ENCODE measurements at places on chromosomes 7 and 10.

GRCh38 chr7:83466956-83467355, 182.0 kb downstream of the SEMA3E start:
- DNase-seq: no peak

- no peak for DNase-seq
Measured at GRCh38 chr10:125056161-125057132, 103.9 kb downstream of the CTBP2 start.

- no peak for DNase-seq
Measured at GRCh38 chr7:135843214-135843613, 94.6 kb upstream of the FAM180A start.

GRCh38 chr10:27019827-27020226, 80.5 kb downstream of the ANKRD26 start:
- DNase-seq: no peak

DNA sequence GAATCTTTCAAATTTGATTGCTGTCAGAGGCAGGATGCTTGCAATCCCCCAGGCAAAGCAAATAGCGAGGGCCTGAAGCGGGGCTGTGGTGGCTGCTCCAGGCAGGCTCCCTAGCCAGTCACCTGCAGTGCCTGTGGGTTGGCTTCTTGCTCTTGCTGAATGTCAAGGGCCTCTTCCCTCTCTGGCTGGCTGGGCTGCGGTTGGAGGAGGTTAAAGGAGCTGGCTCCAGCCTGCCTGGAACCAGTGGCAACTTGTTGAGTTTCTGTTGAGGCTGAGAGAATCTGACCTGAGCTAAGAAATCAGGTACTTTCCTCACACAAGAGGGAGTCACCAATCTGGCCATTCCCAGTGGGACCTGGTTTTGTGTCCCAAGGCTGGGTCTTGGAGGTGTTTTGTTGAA, 134.7 kb downstream of the TMEM178B start:
- no peak for DNase-seq

DNA sequence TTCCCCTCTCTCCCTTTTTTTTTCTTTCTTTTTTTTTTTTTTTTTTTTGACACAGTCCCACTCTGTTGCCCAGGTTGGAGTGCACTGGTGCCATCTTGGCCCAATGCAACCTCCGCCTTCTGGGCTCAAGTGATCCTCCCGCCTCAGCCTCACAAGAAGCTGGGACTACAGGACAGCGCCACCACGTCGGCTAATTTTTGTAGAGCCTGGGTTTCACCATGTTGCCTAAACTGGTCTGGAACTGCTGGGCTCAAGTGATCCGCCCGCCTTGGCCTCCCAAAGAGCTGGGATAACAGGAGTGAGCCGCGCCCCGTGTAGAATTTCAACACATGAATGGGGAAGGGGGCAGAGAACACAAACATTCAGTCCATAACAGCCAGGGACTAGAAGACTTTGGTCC, 2.6 kb upstream of the SP4 start:
- no peak for DNase-seq

DNA sequence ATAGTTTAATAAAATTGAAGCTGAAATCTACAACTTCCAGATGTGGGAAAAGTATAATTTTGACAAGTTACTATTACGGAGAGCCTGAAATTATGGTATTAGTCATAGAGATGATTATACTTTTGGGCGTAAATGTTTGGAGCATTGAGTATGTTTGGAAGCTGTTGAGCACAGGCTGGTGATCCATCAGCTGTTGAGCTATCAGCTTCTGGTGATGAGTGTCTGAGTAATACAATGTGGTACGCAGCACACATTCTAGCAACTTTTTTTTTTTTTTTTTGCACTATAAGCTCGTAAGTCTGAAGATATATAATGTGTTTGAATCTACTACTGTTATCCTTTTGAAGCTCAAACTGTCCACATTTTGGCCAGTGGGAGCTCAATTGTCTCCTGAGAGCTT, 123.4 kb downstream of the ATE1 start:
- DNase-seq: no peak

- no peak for DNase-seq
Measured at GRCh38 chr10:110401401-110402076, 96.2 kb upstream of the DUSP5 start.

DNA sequence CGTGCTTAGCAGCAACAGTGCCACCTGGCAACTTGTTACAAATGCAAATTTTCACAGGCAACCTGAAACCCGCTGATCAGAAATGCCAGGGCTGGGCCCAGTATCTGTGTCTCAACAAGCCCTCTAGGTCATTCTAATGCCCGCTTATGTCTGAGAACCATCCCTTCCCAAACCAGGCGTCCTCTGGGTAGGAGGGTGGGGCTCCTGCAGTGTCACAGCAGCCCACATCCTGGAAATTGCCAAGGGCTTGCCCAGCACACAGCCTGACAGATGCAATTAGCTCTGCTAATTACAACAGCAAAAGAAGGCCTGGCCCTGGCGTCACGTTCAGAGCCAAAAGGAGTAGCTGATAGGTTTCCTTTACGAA, 15.9 kb downstream of the ITPRIP start:
- no peak for DNase-seq

- DNase-seq: no peak
Measured at GRCh38 chr10:62171791-62172190, 96.9 kb downstream of the RTKN2 start.

- no peak for DNase-seq
Measured at GRCh38 chr10:97540669-97541500, 31.7 kb upstream of the ANKRD2 start.

- no peak for DNase-seq
Measured at GRCh38 chr7:129913428-129913827, 39.3 kb downstream of the UBE2H start.

DNA sequence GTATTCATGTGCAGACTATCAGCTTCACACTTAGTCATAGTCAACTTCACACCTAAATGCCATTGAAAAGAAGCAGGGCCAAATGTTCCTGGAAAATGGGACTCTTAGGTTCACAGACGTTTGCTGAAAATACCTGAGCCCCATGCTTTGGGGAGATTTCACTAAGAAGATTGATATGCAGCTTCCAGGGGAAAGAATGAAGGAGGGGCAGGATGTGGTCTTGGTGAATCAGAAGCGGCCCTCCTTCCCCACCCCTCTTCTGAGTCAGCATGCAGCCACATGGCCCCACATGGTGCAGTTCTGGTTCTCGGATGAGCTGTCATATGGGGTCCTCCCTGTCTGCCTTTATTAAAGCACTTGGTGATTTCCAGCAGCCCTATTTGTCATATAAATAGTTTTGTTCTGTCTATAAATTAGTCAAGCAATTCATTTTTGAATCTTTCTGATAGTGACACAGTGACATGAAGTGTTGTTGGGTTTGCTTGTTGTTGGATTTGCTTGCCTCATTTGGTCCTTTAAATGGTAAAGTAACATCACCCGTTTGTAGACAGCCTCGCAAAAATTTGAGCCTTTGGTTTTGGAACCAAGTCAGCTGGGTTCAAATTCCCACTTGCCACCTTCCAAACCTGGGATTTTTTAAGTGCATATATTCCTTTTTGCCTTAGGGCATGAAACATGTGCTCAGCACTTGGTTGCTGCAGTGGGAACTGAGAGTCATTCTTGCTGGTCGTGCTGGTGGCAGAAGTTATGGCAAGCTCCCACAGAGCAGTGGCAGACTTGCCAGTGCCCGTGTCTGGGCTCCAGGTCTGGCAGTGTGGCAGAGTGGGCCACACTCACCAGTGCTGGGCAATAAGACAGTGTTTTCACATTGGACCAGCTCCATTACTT, 68.1 kb upstream of the CDK6 start:
- peak; percentile 58 for DNase-seq

GRCh38 chr7:133646472-133647315, 393.8 kb downstream of the EXOC4 start:
- no peak for DNase-seq

DNA sequence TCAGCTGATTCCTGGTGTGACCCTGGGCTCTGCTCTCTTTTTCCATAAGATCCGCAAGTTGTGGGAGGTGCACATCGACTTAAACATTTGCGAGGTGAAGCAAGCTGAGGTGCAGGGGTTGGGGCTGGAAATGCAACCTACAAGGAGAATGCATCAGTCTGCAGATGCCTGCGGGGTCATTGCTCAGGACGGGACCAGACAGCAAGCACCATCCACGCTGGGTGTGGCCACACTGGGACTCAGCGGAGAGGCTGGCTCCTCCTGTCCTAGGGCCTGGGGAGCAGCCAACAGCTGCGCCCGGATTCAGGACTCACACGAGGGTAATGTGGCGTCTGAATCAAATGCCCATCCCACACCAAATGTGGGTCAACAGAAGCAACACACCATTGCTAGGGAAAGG, 33.8 kb downstream of the STK32C start:
- no peak for DNase-seq

- no peak for DNase-seq
Measured at GRCh38 chr10:5659702-5660528, 6.5 kb downstream of the ASB13 start.

DNA sequence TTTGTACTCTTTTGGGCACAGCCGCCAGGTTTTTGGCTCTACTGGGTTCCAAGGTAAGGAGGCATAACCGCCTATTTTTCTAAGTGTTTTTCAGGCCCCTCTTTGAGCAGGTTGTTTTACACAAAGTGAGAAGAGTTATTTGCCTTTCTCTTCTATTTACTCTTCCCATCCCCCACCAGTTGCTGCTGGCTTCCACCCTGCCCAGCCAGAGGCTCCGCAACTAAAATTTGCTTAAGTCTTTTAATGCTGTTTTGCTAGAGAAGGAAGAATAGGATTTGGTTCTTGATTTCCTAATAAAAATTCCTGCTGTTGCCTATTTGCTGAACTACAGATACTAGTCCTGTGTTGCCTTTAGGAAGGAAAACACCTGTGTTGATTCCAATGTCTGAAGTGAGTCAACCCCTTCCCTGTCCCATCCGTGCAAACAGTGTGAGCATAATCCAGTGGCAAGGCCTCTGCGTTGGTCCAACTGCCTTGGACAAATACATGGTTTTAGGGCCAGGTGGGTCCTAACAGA, 1.9 kb downstream of the PLA2G12B start:
- DNase-seq: no peak

- no peak for DNase-seq
Measured at GRCh38 chr7:17530244-17530643, 231.8 kb downstream of the AHR start.

GRCh38 chr7:100432621-100433275, 3.1 kb downstream of the MEPCE start:
- no peak for DNase-seq

DNA sequence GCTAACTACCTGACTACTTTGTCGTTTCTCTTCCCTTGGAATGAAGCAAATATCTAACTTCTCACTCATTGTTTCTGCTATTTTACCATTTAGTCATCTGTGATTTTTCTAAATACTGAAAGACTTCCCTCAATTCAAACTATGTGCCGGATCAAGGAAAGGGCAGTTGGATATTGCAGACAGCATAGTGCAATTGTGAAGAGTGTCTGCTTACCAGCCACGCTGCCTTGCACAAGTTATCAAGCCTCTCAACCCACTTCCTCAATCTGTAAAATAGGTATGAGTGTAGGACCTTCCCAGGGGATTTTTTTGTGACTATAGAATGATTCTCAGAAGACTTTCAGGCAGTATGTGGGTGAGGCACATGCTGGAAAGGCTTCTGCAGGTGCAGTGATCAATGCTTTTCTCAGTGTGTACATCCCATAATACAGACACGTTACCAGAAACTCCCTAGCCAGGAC, 54.3 kb downstream of the EGFR start:
- no peak for DNase-seq

GRCh38 chr7:2019711-2020511, 212.8 kb downstream of the MAD1L1 start:
- no peak for DNase-seq

DNA sequence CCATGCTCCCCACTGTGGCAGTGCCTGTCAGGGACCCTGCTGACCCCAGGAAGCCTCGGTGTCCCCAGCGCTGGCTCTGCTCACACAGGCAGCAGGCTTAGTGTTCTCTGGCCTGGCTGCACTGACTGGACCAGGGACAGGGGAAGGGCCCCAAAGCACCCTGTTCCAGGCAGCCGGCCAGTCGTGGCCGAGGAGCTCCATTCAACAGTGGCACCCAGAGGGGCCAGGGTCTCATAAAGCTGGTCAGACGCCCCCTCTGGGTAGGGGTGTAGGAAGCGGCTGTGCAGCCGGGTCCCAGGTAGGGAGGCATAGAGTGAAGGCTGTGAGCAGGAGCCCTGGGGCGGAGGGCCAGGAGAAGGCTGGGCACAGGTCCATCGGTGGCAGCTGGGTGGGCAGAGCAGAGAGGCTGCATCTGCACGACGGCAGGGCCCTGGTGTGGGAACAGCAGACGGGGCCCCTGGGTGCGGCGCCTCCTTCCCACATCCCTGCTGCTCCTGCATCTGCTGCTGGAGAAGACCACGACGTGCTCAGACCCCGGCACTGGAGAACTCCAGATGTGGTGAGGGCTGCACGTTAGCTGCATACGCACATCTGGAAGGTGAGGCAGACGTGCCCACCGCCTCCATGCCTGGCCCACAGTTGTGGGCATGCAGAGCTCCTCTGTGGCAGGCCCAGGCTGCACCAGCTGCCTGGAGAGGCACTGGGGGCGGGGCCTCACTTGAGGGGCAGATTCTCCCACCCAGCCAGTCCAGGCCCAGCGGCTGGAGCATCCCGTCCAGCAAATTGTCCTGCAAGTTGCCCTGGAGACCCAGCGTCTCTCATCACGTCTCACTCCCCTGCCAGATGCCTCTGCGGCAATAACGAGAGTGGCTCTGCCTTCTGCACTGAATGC, 25.1 kb downstream of the MNX1 start:
- DNase-seq: no peak
